ENCODE measurements at places on chromosomes 6 and 20.

DNA sequence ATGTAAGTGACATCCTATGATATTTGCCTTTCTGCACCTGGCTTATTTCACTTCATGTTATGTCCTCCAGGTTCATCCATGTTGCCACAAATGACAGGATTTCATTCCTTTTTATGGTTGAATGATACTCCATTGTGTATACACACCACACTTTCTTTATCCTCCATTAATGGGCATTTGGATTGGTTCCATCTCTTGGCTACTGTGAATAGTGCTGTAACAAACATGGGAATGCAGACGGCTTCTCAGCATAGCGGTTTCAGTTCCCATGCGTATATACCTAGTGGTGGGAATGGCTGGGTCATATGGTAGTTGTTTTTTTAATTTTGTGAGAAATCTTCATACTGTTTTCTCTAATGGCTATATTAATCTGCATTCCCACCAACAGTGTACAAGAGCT, 14.8 kb downstream of the MTHFD1L start:
- no peak for ATAC-seq

DNA sequence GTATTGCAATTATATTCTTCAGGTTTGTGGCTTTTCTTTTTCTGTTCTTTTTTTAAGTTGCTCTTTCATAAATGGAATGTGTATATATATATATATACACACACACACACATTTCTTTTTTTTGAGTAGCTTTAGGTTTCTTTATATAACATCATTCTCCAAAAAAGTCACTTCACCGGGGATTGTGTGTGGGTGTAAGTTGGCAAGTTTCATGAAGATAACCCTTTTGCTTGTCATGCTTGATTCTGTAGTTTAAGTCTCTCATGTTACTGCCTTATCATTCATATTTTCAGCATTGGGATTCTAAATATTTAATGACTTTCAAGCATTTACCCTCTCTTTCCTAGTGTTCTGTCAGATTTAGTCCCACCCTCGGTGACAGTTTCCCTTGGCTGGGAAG, 181.0 kb downstream of the FARS2 start:
- ATAC-seq: no peak

DNA sequence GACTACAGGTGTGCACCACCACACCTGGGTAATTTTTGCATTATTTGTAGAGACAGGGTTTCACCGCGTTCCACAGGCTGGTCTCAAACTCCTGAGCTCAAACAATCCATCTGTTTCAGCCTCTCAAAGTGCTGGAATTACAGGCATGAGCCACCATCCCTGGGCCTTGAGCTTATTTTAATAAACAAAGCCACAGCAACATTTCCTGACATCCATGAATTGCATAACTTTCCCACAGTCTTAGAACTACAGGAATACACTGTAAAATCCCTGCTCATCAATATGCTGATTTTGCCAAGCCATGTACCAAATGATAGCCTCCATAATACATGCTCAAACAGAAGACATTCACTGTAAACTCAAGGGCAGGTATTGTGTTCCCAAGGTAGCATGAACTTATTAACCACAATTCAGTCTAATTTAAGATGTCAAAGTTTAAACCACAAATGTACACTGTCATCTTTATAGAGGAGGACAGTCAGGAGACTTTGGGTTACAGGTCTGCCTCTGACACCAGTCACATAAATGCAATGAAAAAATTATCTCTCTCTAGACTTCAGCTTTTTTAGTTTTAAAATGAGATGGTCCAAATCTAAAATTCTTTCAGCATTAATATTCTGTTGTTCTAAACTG, 40.0 kb downstream of the NUDT3 start:
- ATAC-seq: no peak

GRCh38 chr20:31566658-31567379, 38.3 kb upstream of the ID1 start:
- peak; percentile 48 for ATAC-seq

- no peak for ATAC-seq
These were observed 6.7 kb upstream of the SYNJ2 start for GRCh38 chr6:157974967-157975366.

GRCh38 chr20:24580855-24581254, 111.4 kb downstream of the SYNDIG1 start:
- ATAC-seq: no peak

Data from activated CD4-positive, CD25-positive, alpha-beta regulatory T cell treated with anti-CD3 and anti-CD28 coated beads, Interleukin-2, amount 50 U/mL, for 24 hours (primary cell).